ENCODE measurements at places on chromosomes 3 and 15. TPM values are rescaled to one million over a fixed set of nuclear protein-coding genes. Genes with fewer than 3 reads are reported as not detected.

GRCh38 chr3:192514754-192515663 is 212.3 kb downstream of the FGF12 start:
- DNase-seq: peak; percentile 4

GRCh38 chr15:58434334-58434875 is 2.6 kb downstream of the LIPC start:
- no peak for DNase-seq

- no peak for DNase-seq
These were observed 312.0 kb upstream of the CCDC54 start for GRCh38 chr3:107065094-107065861.

The GPR176 gene
- 8.1 TPM for polyA plus RNA-seq
